ENCODE measurements at places on chromosomes 7 and 10. TPM values are rescaled to one million over a fixed set of nuclear protein-coding genes. Genes with fewer than 3 reads are reported as not detected.

ASAH2 gene
- total RNA-seq: 5.4 TPM

OR2A1 gene
- total RNA-seq: not detected

IFIT2 gene
- 1.4 TPM for total RNA-seq

MYO3A gene
- 12.5 TPM for total RNA-seq

EGFR gene
- 44.6 TPM for total RNA-seq

ATG9B gene
- 33.8 TPM for total RNA-seq

MMP21 gene
- total RNA-seq: not detected

DRGX gene
- total RNA-seq: 0.22 TPM

DNA sequence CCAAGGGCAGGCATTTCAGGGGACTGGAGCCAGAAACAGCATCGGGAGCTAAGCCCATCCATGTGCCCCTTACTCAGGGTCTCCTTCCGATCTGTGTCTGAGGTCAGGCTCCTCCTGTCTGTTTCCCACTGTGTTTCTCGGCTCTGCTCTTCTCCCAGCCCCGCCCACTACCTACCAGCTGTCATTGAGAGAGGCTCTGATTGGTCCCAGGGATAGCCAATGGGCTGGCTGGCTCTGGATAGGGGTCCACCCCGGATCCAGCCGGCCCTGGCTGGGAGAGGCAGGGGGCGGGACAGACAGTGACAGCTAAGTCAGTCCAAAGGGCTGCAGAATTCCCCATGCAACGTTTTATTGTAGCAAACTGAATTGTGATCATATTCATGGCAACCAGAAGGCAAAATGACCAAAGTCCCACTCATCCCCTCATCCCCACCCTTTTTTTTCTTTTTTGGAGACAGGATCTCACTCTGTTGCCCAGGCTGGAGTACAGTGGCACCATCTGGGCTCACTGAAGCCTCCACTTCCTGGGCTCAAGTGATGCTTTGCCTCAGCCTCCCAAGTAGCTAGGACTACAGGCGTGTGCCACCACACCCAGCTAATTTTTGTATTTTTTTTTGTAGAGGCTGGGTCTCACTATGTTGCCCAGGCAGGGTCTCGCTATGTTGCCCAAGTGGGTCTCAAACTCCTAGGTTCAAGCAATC lies 76.3 kb downstream of the CLIP2 start:
- DNase-seq: peak; percentile 80

DNA sequence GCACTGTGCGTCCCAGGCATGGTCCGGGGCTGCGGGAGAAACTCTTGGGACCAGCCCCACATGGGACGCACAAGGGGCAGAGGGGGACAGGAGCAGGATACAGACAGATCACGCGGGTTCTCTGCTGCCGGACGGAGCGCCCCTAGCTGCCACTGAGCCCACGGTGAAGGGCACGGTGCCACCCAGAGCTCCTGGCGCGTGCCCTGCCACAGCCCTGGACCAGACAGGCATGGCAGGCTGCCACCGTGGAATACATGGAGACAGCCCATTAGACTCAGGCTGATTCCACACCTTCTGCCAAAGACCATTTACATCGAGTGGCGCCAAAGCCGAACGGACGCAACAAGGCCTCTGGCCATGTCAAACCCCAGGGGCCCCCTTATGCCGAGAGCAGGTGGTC lies 90.4 kb downstream of the MAD1L1 start:
- no peak for DNase-seq

GRCh38 chr7:90961037-90961725 lies 303.1 kb upstream of the FZD1 start:
- DNase-seq: no peak

- no peak for DNase-seq
Measured at GRCh38 chr10:98168147-98168546, 33.7 kb downstream of the R3HCC1L start.

DNA sequence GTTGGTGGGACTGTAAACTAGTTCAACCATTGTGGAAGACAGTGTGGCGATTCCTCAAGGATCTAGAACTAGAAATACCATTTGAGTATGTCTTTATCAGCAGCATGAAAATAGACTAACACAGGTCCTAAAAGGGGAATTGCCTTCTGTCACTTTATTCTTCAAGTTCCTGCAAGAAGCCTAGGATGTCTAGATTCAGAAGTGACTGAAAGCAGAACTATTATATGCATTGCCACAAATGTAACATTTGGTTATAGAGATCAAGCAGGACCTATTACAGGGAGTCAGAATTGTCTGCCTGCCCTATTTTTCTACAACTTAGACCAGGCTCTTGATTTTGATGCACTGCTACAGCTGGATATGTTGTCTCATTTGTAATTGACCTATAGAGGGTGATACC lies 364.7 kb downstream of the SORCS1 start:
- DNase-seq: no peak
